ENCODE measurements at places on chromosomes 11 and 22.

- DNase-seq = no peak
These were observed 828.2 kb downstream of the JRKL start for GRCh38 chr11:97218011-97218410.

DNA sequence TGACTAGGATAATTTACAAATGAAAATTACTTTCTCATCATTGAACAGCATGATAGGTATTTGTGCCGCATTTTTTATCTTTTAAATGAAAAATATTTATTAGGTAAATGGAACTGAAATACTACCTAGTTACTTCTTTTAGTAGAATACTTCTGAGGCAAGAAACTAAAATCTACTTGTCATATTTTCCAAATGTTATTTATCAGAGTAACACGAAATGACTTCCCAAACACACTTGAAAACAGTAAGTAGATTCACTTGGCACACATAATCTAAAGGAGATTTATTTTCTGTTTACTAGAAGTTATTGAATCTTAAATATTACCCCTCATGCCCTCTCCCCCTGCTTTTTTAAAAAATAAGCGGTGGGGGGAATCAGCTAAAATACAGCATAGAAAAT lies 2.3 kb downstream of the QSER1 start:
- no peak for DNase-seq

DNA sequence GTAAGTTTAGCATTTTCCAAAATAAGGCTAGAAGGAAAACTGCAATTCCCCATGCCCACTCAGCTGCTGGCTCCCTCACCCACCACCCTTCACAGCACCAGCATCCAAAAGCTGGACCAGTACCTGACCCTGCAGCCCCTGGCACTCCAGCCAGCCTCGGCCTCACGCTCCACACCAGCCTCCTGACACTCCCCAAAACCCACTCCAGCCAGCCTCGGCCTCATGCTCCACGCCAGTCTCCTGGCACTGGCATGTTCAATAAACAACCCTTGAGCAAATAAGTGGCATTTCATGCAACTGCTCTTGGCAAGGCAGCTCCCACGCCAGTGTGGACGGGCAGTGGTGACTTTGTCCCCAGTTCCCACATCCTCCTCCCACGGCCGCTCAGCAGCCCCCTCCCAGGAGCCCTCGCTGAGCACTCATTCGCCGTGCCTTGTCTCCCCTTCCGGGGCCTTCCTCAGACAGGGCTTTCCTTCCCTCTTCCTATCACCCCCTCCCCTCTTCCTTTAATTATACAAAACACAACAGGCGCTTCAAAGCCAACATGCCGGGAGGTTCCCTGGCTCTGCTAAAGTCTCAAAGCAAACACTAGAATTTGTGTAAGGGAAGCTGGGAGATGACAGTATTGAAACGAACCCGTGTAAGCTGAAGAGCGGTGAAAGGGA lies 6.8 kb downstream of the TOLLIP start:
- DNase-seq = no peak

DNA sequence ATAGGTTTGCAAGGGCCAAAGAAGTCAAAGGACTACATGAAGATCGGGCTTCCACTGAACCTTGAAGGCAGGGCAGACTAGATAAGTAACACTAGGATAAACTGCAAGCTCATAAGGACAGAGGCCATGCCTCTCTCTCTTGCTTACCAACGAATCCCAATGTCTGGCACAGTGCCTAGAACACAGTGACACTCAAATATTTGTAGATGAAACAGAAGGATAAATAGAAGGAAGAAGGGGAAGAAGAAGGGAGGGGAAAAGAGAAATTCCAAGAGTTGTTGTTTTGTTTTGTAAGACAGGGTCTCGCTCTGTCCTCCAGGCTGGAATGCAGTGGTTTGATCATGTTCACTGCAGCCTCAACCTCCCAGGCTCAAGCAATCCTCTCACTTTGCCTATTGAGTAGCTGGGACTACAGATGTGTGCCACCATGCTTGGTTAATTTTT lies 26.9 kb downstream of the SIK3 start:
- DNase-seq = no peak

GRCh38 chr11:106001304-106002012 lies 20.6 kb downstream of the MSANTD4 start:
- no peak for DNase-seq
